ENCODE measurements at places on chromosomes 11 and 22. TPM values are rescaled to one million over a fixed set of nuclear protein-coding genes. Genes with fewer than 3 reads are reported as not detected.

DNA sequence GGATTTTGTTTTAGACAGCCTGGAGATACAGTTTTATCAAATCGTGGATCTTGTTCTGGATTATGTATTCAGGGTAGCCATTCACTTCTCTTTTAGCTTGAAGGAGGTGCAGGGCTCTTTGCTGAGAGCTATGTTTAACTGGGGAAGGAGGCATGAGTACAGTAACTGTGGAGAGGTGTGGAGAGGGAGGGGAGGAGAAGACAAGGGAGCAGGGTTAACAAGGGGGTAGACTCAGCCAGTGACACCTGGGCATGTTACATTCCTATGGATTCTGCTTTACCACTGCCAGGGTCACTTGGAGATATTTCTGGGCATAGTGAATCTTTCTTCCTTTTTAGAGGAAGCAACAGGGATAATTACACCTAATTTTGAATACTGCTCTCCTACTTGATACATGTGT is 536.0 kb downstream of the TMEM135 start:
- DNase-seq: no peak

- no peak for DNase-seq
Observed at GRCh38 chr11:12214751-12215150, 104.4 kb downstream of the MICAL2 start.

DNA sequence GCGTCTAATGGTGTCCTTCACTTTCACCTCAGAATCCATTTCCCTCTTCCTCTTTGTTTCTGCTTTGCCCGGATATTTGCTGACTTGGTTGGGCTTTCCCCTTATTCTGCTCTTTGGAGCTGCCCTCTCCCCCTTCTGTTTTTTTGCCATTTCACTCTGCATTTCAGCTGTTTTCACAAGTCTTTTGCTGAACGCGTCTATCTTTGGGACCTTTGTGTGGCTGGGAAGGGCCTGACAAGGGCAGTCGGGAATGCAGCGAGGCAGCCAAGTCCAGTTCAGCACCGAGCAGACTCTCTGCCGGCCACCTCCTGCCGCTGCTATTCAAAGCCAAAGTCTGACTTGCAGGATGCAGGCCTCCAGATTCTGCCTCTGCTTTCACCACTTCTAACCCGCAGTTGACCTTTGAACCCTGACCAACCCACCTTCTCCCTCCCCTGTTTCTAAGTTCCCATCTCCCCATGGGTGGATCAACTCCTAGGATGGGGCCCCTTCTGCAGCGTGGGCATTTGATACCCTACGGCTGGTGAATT is 38.2 kb downstream of the FEZ1 start:
- DNase-seq: peak; percentile 77

GRCh38 chr11:23010790-23011335 is 150.6 kb upstream of the CCDC179 start:
- DNase-seq: no peak

DNA sequence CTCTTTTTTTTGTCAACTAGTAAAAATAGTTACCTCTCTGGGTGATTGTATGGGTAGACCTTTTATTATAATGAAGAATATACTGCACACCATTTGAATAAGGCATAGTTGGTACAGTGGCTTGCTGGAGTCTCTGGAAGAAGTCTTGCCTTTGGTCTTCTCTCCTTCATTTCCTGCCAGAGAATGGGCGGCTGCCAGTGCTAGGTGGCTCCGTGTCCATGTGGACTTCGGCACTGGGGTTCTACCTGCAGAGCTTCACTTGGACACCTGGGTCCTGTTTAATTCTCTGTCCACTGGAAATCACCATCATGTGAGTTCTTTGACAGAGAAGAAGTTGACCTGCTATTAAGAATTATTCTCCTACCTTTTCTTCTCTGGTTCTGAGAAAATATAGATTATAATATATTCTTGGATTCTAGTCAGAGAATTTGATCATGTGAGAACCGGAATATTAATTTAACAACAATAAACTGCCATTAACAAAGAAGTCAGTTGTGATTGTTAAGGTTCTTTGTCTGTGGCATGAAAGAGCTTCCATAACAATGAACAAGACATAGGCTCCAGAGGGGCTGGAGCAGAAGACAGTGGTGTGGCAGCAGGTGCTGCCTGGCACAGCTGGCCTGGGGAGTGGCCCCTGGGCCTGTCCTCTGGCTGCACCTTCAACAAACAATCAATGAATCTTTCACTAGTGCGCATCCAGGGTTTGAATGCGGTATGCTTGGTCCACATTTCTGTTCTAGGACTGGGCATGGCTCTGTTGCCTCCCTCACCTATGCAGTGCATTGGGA is 77.5 kb downstream of the PPFIBP2 start:
- DNase-seq: no peak

Gene MAPK8IP1
- total RNA-seq: 285 TPM

Gene OR4C46
- total RNA-seq: not detected

Gene TMPRSS5
- total RNA-seq: 35.0 TPM

Gene TNNI2
- total RNA-seq: not detected

Gene PIWIL4
- total RNA-seq: 7.8 TPM

Data from sciatic nerve (tissue), 2 donors.